ENCODE measurements at places on chromosomes 11 and 22.

GRCh38 chr11:75365711-75366181, 14.3 kb upstream of the ARRB1 start:
- peak; percentile 45 for DNase-seq

DNA sequence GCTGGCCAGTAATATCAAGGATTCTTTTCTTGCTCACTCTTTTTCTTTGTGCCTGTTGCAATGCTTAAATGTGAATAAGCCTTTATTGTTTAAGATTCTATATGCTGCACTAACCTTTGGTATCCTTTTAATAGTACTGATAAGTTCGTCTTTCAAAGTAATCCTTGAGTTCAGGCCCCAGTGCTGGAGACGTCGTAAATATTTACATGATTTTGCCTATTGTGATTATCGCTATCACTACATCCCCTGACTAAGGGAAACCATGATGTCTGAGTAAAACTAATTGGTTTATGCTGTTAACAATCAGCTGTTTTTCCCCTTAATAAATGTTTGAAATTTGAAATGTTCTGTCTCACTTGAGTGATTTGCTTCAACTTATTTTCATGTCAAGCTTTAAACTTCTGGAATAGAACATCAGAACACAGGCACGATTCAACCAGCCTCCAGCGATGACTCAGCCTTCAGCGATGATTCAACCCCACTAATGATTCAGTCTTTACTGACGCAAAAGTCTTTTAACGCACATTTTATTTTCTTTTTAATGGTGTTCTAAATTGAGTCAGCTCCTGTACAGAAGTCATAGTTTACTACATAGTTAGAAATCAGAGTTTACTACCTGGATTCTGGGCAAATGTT, 3.9 kb downstream of the HTATIP2 start:
- DNase-seq: peak; percentile 93

GRCh38 chr11:111018566-111018965, 227.0 kb upstream of the POU2AF2 start:
- DNase-seq: no peak

GRCh38 chr11:109937968-109938367, 155.2 kb upstream of the ZC3H12C start:
- no peak for DNase-seq

- no peak for DNase-seq
Observed at GRCh38 chr22:47563406-47564157, 801.1 kb downstream of the TBC1D22A start.

GRCh38 chr11:116576526-116576925, 196.3 kb downstream of the BUD13 start:
- no peak for DNase-seq

- DNase-seq: no peak
Observed at GRCh38 chr22:31504282-31504681, 7.9 kb downstream of the SFI1 start.

- no peak for DNase-seq
Observed at GRCh38 chr11:134407321-134407828, 4.7 kb downstream of the B3GAT1 start.

DNA sequence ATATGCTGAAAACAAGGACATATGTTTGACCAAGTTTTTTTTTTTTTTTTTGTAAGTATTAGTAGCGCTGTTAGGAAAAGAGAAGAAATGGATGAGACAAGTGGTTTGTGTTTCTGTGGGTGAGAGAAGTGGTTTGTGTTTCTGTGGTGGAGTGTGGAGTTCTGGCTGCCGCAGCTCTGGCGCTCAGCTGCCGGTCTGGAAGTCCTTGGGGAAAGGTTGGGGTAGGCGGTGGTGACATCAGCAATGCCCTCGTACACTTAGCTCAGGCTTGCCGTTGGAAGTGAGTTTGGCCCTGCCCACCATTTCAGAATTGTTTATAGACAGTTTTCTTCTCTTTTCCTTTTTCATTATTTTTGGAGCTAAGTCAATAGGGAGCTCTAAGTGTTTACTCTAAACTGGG, 116.6 kb downstream of the TBC1D22A start:
- no peak for DNase-seq

DNA sequence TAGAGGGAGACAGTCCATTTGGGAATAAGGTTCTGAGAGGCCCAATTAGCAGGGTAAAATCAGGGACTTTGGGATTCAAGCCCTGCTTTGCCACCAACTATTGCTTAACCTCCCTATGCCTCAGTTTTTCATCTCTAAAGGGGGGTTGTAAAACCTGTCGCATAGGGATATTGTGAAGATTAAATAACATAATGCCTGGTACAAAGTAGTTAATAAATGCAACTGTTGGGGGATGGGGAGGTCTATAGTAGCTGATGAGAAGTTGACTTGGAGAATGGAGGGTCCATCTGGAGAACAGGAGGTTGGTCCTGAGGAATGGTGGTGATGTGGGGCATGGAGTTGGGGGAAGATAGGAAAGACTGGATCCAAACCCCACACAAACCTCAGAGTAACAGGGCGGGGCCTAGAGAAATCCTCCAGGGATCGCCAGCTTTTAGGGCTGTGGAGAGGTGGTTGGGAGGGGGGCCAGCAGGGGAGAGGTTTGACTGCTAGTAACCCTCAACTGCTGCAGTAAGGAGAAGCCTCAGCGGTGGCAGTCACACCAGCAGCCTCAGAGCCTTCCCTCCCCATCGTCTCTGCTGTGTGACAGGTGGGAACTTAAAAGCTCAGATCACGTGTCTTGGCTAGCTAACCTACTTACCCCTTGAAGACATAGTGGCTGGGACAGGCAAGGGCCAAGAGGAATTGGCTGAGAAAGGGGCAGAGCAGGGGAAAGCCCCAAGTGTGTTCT, 1.1 kb upstream of the ABCG4 start:
- no peak for DNase-seq

DNA sequence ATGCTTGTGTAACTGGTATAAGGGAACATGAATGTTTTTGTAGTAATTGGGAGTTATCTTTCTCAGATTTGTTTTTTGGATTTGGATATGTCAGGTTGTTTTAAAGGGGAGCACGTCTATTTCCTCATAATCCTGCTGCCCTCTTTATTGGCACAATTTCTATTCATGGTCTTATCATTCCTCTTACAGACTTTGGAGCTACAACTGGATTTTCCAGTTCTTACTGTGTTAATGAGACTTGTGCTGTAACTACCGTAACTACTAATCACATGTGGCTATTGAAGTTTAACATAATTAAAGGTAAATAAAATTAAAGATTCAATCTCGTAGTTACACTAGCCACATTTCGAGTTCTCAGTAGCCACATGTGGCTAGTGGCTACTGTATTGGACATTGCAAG, 1.9 kb downstream of the FDX1 start:
- no peak for DNase-seq

- peak; percentile 24 for DNase-seq
Observed at GRCh38 chr11:134050541-134051383, 18.1 kb upstream of the JAM3 start.

DNA sequence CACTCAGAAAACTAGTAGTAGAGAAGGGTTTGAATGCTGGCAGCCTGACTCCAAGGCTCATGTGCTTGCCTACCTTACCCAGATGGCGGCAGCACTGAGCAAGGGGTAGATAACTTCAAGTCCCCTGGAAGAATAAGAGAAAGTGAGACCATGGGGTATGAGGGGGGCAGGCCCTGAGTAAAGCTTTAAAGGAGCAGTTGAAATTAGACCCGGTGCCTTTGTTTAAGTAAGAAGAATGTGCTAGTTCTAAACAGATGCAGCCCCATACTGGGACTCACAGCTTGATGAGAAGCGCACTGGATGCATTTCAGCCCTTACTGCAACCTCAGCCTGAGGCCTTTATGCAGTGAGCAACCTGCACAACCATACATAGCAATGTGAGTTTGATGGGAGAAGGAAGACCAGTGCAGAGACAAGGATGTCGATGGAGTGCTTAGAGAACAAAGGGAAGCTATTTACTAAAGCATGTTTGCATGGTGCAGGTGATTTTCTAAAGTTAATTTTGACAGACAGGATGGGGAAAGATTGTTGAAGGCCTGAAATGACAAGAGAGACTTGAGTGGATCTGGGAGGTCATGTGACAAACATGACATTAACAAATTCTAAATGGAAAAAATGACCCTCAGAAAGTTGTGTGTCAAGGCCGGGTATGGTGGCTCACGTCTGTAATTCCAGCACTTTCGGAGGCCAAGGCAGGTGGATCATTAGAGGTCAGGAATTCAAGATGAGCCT, 27.1 kb upstream of the TMA7B start:
- no peak for DNase-seq

DNA sequence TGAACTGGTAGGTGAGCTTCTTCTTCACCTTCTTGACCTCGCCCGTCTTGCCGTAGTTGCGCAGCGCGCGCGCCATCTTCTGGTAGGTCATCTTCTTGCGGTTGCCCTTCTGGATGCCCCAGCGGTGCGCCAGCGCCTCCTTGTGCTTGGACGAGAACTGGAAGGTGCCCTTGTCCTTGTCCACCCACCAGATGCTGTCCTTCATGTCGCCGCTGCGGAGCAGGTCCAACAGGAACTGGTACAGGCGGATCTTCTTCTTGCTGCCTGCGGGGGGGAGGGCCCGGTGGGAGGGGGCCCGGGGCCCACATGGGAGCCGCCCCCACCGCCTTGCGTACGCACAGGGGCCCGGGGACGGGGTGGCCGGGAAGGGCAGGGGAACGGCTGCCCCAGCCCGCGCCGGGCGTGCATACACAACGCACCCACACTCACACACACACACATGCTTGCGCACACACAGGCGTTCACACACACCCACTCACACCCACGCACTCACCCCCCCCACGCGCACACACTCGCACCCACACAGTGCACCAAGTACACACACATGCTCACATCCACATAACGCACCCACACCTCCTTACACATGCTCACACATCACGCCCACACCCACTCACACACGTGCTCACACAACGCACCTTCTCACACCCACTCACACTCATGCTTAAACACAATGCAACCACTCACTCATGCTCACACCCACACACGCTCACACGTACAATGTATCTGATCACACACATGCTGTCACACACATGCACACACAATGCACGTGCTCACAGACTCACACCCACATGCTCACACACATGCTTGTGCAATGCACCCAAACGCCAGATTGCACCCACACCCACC, 3.0 kb upstream of the MYBPC3 start:
- peak; percentile 84 for DNase-seq

DNA sequence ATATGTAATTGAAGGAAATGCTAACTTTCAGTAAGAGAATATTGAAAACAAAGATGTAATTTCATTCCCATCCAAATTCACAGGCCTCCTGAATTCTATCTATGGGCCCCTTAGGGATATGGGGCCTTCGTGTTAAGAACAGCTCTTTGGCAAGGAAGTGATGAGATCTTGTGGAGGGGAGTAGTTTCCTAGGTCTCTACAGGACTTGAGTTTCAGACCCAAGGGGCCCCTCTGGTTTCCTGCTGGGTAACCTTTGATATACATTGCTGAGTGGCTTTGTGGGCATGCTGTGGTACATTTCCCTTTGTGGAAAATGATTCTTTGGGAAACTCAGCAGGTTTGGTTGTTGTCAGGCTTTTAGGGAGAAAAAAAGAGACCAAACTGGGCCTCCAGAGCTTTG, 6.2 kb downstream of the STIM1 start:
- DNase-seq: no peak

- no peak for DNase-seq
Observed at GRCh38 chr22:50535113-50535512, 5.3 kb upstream of the TYMP start.

GRCh38 chr11:2591805-2592204, 108.0 kb downstream of the KCNQ1OT1 start:
- no peak for DNase-seq

GRCh38 chr11:67082071-67082791, 25.6 kb downstream of the RHOD start:
- DNase-seq: no peak

DNA sequence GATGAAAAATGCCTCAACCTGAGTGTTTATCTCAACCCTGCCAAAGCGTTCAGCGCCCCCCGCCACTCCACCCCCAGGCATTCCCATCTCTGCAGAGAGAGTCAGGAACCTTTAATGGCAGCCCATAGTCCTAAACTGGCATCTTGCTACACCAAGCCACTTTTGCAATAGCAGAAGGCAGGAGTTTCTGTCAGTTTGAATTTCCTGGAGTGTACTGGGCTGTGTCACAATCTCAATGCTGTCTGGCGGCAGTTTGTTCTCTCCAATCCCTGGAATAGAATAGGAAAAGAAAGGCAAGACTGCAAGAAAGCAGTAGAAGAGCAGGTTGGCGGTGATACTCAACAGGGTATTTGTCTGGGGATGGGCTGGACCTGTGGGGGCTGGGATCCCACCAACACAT, 32.9 kb upstream of the FLI1 start:
- no peak for DNase-seq

GRCh38 chr11:78131956-78132355, 7.5 kb downstream of the ALG8 start:
- DNase-seq: peak; percentile 3

GRCh38 chr22:44723801-44724200, 21.8 kb downstream of the PRR5 start:
- peak; percentile 20 for DNase-seq

GRCh38 chr11:256952-257737, 20.4 kb downstream of the PSMD13 start:
- DNase-seq: no peak

GRCh38 chr11:73872749-73873357, 3.8 kb downstream of the COA4 start:
- no peak for DNase-seq

DNA sequence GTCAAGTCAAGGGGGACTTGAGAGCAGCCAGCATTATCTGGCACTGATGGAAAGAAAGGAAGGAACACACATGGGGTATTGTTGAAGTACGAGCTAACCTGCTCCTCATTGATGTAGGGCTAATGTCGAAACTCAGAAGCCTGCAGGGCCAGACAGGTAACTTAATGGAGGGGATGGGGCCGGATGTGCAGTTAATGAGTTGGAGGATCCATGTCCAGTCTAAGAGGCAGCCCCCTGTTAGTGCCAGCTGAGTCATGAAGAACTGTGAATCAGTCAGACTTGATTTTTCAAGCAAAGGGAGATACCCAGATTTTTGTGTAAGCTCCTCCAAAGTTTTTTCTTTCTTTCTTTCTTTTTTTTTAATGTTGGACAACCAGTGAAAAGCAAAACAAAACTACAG, 65.6 kb downstream of the CECR2 start:
- no peak for DNase-seq

GRCh38 chr11:90747057-90747456, 524.2 kb upstream of the CHORDC1 start:
- peak; percentile 31 for DNase-seq

DNA sequence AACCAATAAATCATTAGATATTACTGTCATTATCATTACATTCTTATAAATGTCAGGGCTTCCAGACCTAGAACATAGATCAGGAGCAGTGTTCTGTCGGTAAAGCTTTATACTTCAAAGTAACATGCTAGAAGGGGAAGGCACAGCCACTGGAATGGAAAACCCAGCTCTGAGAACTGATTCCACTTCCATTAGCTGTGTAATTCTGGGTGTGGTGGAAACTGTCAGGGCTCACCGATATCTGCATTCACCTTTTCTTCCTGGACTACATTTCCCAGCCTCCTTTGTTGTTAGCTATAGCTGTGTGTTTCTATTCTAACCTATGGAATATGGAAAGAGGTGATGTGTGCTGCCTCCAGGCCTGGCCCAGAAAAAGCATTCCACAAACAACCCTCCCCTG, 585.8 kb downstream of the BUD13 start:
- no peak for DNase-seq
